Globus pallidus (tissue), 1 donor: ENCODE measurements at places on chromosomes 4 and X.

- DNase-seq = no peak
Measured at GRCh38 chr4:99653916-99654315, 3.7 kb downstream of the C4orf54 start.

- DNase-seq = no peak
Measured at GRCh38 chrX:111555406-111555958, 44.0 kb downstream of the SERTM2 start.

DNA sequence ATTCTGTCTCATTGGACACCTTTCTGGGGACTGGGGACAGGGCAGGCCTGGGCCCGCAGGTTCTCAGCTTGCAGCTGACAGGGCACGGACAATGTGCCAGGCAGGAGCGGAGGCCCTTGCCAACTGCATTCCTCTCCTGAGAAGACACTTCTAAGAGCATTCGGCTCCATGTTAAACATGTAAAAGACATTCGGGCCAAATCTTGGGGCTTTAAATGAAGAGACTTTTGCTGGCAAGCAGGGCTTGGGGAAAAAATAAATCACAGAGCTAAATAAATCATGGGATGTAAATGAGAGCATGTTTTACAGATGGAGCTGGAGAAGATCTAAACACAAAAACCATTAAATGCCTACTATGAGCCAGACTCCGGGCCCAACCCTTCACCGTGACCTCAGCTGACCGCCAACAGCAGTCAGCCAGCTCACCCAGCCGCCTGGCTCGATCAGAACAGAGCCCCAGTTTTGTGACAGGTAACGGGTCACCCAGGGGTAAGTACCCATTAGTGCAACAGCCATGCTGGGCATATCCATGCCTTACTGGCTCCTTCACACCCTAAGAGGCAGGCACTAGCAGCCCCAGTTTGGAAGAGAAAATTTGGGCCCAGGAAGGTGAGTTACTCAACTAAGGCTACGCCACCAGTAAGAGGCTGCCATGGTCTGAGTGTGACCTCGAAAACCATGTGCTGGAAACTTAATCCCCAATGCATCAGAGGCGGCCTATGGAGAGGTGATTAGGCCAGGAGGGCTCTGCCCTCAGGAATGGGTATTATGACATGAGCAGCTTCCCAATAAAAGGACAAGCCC, 14.7 kb downstream of the WDR1 start:
- DNase-seq = no peak

GRCh38 chrX:106243376-106243775, 75.3 kb downstream of the PWWP3B start:
- no peak for DNase-seq

GRCh38 chrX:99445336-99445735, 964.7 kb downstream of the PCDH19 start:
- no peak for DNase-seq

DNA sequence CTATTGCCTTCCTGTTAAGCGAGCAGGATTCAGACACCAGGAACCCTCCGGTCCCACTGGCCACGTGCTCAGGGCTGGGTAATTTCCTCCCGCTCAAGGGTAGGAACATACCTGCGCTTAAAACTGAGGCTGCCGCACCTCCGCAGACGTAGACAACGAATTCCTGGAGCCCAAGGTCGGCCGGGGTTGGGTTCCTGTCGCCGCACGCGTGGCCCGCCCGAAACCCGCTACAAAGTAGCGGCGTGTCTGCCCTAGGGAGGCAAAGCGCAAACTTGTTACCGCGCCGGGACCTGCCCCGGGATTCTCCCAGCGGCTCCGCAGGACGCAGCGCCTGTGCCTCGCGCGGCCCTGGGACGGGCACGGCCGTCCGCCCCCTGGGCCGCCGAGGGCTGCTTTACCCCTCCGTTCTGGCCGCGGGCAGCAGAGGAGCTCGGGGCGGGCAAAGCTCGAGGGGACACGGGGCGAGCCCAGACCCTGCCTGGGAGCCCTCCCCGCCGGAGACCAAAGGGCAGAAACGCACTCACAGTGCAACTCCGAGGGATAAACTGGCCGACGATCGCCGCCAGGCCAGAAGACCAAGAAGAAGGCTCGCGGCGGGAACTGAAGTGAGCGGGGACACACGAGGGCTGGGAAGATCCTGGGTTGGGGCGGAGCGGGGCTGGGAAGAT, at the start of gene ERVMER34-1:
Gene ERVMER34-1 (minus strand): TSS at position 607 of the 668 bp plus-strand sequence. CDS start 5,905 bp downstream, outside the sequence.
- DNase-seq = no peak

DNA sequence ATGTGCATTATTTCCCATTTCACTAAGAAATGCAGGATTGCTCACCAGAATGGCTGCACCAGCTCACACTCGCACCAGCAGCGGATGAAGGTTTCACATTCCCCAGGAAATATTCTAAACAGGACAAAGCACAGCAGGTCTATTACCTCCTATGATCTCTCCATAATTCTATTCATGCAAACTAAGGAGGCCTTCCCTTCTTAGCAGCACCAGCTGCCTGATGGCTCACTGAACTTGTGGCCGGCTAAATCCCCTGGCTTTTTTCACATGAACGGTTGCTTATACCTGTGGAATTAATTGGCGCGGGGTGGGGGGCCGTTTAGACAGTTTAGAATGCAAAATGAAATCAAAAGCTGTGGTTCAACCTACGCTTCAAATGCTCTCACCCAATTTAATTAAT, 73.5 kb upstream of the SRD5A3 start:
- no peak for DNase-seq

GRCh38 chrX:153537526-153538295, 20.3 kb downstream of the ATP2B3 start:
- DNase-seq = no peak

GRCh38 chr4:87783781-87784180, 15.6 kb upstream of the IBSP start:
- no peak for DNase-seq

DNA sequence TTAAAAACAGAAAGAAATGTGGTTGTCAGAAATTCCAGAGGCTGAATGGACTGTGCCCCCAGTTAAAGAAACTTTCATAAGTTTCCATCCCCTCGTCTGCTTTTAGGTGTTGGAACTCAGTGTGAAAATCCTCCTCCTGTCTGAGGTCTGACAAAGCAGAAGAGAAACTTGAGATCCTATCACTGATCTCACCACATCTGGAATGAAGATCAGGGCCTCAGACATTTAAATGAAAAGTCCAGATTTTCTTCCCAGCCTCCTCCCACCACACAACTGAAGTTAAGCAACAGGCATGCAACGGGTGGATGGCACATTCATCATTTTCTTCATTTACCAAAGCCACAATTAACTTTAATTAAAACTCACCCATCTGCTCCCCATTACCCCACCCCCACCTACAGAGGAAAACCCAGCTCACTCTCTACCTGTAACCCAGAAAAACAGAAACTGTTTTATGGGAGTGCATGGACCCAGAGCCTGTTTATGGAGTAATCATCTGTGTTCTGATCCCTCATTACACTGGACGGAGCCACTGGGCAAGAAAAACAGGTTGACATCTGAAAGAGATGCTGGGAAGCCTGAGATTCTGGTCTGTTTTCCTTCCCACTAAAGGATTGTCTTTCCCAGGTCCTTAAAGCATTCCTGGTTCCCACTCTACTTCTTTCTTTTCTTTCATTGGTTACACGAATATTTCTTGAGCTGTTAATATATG, 58.1 kb upstream of the HOPX start:
- DNase-seq = no peak

DNA sequence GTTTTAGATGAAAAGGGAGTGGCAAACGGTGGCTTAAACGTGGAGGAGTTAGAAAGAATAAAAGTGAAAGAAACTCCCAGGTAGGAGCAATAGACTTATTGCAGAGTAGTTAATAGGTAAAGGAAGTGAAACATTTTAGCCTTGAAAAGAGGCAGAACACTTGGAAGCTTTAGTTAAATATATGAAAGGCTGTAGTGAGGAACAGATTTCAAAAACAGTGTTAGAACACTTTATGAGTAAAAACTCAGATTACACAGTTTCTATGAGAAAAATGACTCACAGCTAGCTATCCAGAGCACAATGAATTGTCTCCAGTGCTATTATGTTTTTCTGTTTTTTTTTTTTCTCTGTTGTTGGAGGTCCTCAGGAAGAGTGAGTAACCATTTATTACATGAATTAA, 45.8 kb downstream of the TACR3 start:
- no peak for DNase-seq

DNA sequence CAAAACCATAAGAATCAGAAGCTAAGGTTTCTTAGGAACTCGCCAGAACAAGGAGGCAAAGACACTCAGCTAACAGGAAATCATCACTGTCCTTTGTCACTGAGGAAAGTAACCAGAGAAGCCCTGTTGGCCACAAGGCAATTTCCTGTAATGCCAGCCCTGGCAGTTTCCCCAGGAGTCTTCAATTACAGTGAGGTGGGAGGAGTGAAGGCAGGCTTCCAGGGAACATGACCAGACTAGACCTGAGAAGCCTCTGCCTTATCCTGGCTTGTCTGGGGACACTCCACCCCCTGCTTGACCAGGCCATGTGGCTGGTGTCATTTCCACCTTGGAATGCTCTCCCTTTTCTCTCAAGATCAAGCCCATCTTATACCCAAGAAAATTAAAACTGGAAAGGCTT, 125.3 kb downstream of the COL4A6 start:
- DNase-seq = peak; percentile 7

- DNase-seq = no peak
Measured at GRCh38 chrX:69597399-69597798, 18.5 kb upstream of the EDA start.

GRCh38 chr4:53605783-53606182, 14.5 kb upstream of the LNX1 start:
- no peak for DNase-seq

GRCh38 chr4:189129044-189129694, 811.5 kb upstream of the FRG1 start:
- no peak for DNase-seq

DNA sequence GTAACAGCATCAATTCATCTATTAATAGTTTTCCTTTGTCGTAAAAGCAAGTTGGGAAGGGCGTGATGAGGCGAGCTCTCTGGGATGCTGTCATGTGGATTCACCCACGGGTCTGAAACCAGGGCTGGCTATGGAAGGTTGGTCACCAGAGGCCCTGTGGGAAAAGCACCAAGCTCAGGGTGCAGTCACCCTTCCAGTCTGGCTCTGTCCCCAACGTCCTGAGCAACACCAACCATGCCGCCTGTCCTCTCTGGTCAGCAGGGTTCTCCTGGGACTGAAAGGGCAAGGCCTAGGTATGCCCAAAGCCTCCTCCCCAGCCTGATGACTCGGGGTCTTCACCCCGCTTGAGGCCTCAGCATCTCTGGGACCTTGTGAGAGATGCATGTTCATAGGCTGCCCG, 97.2 kb upstream of the MSX1 start:
- no peak for DNase-seq

DNA sequence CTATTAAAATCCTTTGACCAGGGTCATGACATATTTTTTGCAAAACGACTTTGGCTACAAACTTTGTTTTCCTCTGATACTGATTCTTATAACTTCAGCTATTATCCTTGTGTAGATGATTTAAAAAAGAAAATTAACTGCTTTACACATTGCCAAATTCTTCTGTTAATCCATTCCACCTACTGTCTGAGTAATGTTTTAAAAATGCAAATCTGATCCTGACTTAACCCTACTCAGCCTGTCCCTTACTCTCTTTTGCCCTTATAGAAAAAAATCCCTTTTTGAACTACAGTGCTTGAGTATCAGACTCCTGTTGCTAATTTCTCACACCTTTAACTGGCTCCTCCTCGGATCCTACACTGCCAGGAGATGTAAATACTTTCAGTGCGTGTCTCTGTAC, 723.1 kb downstream of the ADGRL3 start:
- no peak for DNase-seq
